Activated T-cell treated with anti-CD3 and anti-CD28 coated beads, Interleukin-2, amount 50 U/mL, for 48 hours (primary cell): ENCODE measurements at places on chromosomes 7 and 10.

GRCh38 chr7:82530361-82530760 lies 86.8 kb upstream of the CACNA2D1 start:
- no peak for DNase-seq

GRCh38 chr10:101308051-101308450 lies 45.9 kb upstream of the BTRC start:
- DNase-seq = no peak

- no peak for DNase-seq
Observed at GRCh38 chr7:3573151-3573550, 272.1 kb downstream of the SDK1 start.

DNA sequence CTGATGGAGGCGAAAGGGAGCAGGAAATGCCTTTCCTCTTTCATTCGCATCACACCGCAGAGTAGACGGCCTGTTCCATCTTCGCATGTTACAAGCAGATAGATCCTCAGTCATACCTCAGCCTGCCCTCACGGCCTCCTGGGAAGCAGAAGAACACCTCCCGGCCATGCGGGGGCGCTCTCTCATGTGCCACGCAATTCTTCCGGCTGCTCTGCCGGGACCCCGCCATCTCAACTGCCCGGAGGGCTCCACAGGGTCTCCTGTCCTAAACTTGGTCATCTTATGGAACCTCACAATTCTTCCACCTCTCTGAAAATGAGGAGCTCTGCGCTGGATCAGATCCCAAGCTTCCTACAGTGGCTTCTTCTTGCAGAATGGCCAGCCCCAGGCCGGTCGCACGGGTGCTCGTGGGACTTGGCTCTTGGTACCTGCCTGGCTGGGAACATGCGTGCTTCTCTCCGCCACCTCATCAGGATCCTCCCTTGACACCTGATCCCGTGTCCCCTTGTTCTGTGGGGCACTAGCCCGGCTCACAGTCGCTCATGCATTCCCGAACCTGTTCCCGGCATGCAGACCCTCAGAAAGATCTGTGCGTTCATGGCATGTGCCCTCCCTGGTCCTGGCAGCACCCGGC lies 262.8 kb upstream of the SHH start:
- no peak for DNase-seq

DNA sequence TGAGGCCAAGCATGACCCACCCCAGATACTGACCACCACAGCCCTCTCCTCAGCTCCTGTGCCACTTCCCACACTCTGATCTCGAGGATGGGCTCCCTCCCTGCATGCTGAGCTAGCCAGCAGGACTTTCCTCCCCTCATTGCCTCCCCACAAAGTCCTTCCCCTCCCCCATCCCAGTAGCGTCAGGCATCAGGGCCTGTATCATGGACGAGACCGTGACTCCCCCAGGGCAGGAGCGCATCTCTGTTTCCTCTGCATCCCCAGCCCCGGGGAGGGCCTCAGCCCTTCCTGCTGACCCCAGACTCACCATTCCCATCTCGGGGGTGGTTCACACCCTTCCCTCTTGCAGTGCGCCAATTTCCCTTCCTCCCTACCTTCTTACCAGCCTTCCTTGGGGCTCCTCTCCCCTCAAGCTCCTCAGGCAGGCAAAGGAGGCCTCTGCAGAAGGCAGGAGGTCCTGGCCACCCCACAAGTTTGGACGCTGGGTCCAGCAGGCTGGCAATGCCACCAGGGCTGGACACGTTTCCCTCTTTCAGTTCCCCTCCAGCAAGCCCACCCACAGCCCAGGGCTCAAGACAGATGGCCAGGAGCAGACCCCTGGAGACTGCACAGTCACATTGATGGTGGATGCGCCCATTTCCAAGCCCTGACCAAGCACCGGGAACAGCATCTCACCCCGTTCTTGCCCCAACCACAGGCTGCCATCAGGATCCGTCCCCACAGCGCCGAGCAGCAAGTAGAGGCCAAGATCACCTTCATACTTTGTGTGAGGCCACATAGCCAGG lies 36.5 kb downstream of the GRID1 start:
- no peak for DNase-seq

DNA sequence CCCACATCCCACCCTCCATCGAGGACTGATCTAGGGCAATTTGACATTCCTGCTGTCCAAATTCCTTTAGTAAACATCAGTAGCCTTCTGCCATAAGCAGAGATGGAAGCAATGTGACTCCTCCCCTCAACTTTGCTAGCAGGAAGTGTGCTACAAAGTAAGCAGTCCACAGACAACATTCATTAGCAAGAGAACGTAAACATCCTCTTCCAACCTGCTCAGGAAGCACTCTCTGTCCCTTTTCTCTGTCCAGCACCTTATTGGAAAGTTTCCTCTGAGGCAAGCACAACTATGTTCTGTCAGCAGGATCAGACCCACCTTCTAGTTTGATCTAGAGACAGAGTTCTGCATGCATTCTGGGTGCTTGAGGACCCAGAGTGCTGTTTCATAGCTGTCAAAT lies 48.1 kb upstream of the LRGUK start:
- no peak for DNase-seq

- DNase-seq = no peak
Observed at GRCh38 chr10:97865488-97865887, 15.8 kb downstream of the GOLGA7B start.

- DNase-seq = no peak
Observed at GRCh38 chr7:132080467-132080866, 495.8 kb downstream of the PLXNA4 start.

GRCh38 chr7:40944981-40945585 lies 757.8 kb downstream of the INHBA start:
- DNase-seq = no peak

DNA sequence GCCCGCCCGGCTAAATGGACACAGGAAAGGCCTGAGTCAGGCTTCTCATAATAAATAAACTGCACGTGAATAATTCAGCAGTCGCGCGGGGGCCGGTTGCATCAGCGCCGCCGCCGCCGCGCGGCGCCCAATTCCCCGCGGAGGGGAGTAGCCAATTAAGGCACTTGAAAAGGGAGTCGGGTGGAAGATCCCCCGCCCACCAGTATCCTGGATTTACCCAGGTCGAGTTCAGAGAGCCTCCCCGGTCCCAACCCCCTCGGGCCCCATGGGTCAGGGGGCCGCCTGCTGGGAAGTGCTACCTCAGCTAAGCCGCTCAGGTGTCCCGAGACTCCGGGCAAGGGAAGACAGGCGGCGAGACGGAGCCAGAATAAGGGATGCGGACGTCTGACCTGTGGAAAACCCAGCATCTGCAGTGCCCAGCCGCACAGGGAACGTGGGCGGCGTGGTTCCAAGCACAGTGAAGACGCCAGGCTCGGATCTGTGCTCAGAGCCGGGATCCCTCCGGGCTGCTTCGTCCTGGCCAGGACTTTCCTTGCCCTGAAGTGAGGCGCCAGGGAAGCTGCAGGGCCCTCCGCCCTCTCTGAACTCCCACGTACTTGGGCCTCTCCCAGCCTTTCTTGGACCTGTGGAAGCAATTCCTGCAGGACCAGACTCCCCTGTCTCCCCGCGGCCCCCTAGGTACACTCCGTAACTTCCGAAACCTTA lies 7.3 kb upstream of the LBX1 start:
- no peak for DNase-seq

DNA sequence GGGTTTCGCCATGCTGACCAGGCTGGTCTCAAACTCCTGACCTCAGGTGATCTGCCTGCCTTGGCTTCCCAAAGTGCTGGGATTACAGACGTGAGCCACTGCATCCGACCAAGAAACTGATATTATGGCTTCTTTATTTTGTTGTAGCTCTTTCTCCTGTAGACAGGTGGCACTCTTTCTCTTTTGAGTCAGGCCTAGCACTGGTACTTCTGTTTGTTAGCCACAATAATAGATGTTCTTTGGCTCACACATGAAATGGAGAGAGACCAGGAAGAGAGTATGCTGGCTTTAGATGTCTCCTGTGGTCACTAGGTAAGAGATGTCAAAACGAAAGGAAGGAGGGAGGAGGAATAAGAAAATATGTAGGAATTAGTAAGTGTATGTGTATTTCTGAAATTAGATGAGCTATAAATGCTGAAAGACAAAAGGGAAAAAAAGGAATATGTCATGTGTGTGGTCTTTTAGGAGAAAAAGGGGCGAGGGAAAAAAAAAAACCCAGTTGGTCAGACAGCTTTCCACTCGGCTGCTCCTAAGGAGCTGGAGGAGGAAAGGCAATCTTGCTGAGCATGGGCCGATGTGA lies 78.7 kb downstream of the CLEC2L start:
- no peak for DNase-seq

- no peak for DNase-seq
Observed at GRCh38 chr10:86914734-86915133, 42.7 kb downstream of the MMRN2 start.

GRCh38 chr7:78175330-78176100 lies 376.9 kb downstream of the PHTF2 start:
- DNase-seq = no peak

DNA sequence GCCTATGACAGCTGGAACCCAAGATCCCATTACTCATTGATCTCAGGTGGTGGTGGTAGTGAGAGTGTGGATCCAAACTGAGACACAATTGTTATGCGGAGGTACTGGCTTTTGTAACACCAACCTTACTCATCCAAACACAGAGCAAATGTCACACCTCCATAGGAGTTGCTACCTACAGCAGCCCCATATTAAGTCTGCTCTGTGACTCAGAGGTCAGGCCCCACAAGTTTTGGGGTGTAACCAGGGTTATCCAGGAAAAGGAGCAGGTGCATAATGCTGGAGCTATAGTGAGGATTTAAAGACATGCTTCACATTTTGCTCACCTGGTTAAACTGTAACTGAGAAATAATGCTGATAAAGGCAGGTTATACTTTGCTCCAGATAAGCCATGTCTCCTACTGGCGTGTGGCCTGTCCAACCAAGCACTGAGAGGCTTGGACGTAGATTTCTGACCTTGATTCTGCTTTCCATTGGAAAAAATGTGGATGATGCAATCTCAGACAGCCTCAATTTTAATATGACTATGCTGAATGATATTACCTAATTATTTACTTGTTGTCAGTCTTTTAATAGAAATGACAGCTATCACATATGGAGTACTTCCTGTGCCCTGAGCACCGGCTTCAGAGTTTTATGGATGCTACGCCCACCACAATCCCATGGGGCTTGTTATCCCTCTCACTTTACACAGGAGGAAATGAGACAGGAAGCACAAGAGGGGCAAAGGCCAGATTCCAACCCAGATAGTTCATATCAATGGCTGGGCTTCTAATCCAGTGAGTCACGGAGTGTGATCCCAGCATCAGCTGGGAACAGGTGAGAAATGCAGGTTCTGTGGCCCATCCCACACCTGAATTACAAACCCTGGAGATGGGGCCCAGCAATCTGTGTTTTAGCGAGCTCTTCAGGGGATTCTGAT lies 181.3 kb downstream of the CHN2 start:
- no peak for DNase-seq

DNA sequence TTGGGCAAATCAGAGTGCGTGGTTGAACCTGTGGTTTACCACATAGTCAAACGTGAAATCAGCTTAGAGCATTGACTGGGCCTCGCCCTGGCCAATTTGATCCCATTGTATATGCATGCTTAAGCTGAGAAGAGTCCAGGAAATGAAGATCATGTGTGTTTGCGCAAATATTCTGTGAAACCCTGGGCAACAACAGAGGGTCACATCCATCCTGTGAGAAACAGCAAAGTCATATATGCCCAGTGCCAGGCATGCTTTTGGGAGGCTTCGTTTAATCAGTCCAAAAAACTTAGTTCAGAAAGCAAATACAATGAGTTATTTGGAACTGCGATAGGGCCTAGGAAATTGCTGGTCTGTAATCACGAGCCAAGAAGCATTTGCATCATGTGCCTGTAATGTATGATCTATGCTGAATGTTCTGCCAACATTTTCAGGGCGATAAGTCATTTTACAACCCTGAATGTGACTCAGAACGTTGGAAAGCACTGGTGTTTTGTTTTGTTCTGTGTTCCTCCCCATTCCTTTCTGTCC lies 412.1 kb upstream of the CELF2 start:
- no peak for DNase-seq

DNA sequence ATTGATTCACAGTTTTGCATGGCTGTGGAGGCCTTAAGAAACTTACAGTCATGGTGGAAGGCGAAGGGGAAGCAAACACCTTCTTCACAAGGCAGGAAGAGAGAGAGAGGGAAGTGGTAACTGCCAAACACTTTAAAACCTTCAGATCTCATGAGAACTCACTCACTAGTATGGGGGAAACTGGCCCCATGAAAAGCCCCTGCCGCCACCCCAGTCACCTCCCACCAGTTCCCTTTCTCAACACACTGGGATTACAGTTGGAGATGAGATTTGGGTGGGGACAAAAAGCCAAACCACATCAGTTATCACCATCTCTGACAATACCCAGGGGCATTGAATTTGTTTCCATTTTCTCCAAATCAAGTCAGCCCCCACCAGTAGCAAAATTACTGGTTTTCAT lies 740.4 kb downstream of the GATA3 start:
- peak; percentile 19 for DNase-seq

- DNase-seq = no peak
Observed at GRCh38 chr7:156039971-156040677, 227.9 kb upstream of the SHH start.
